ENCODE measurements at places on chromosomes 5 and 9. TPM values are rescaled to one million over a fixed set of nuclear protein-coding genes. Genes with fewer than 3 reads are reported as not detected.

Gene CD274
- total RNA-seq, result 2.9 TPM

Gene RNF14
- 31.4 TPM for total RNA-seq

Gene APBA1
- total RNA-seq, result 1.5 TPM

Gene PCDHB10
- 0.15 TPM for total RNA-seq

Gene CREBRF
- 3.0 TPM for total RNA-seq

Gene GABRB2
- not detected for total RNA-seq

Gene SH2D3C
- not detected for total RNA-seq

Gene HK3
- total RNA-seq, result not detected

Gene AK8
- 0.59 TPM for total RNA-seq

Gene ZNF474
- under 0.01 TPM for total RNA-seq
